Nucleus accumbens (tissue), 56 donors: ENCODE measurements at places on chromosomes 7 and 10.

- no peak for DNase-seq
Measured at GRCh38 chr7:154905146-154905545, 97.8 kb downstream of the PAXIP1 start.

GRCh38 chr10:103911021-103911459 is 6.9 kb downstream of the STN1 start:
- DNase-seq, result no peak

GRCh38 chr10:18449611-18450026 is 201.8 kb downstream of the NSUN6 start:
- no peak for DNase-seq

- no peak for DNase-seq
Measured at GRCh38 chr10:3805791-3806461, 20.9 kb upstream of the KLF6 start.

GRCh38 chr10:18684953-18685352 is 25.7 kb downstream of the ARL5B start:
- DNase-seq, result no peak

GRCh38 chr7:12930534-12930933 is 243.1 kb downstream of the ARL4A start:
- DNase-seq, result no peak

GRCh38 chr7:36029853-36030515 is 123.1 kb upstream of the EEPD1 start:
- no peak for DNase-seq

GRCh38 chr10:5620223-5620721 is 46.1 kb downstream of the ASB13 start:
- no peak for DNase-seq

GRCh38 chr10:90167174-90168064 is 466.0 kb downstream of the KIF20B start:
- no peak for DNase-seq

GRCh38 chr7:137484326-137484725 is 140.8 kb upstream of the PTN start:
- DNase-seq, result no peak

- peak; percentile 49 for DNase-seq
Measured at GRCh38 chr7:36473454-36474282, 84.0 kb downstream of the ANLN start.

- no peak for DNase-seq
Measured at GRCh38 chr10:101114646-101115045, 16.5 kb upstream of the TLX1 start.

DNA sequence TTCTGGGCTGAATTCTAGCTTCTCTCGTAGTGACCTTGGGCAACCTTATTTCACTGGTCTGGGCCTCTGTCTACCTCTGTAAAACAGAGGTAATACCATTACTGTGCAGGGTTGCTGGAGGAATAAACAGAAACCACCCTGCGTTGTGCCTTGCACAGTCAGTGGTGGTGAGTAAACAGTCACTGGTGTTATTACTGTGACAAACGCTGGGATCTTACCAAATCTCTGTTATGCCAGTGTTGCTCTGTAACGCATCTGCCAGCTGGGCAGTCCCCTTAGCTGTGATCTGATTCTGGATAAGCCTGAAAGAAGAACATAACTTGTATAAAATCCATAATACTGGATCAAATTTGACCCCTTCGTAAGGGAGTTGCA is 49.4 kb downstream of the NOD1 start:
- no peak for DNase-seq
